ENCODE measurements at places on chromosomes 3 and 15.

DNA sequence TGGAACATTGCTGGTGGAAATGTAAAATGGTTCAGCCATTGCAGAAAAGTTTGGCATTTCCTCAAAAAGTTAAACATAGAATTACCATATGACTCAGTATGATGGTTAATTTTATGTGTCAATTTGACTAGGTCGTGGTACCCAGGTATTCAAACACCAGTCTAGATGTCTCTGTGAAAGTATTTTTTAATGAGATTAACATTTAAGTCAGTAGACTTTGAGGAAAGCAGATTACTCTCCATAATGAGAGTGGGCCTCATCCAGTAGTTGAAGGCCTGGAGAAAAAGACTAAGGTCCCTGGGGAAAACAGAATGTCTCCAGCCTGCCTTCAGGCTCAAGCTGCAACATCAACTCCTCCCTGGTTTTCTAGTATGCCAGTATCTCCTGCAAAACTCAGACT is 42.3 kb upstream of the TMEM87A start:
- DNase-seq, result no peak

- DNase-seq, result no peak
Measured at GRCh38 chr3:114878114-114878839, 268.8 kb downstream of the ZBTB20 start.

GRCh38 chr15:65042776-65043327 is 2.3 kb upstream of the SLC51B start:
- DNase-seq, result peak; percentile 61

GRCh38 chr3:96960661-96961330 is 146.4 kb downstream of the EPHA6 start:
- DNase-seq, result no peak

GRCh38 chr3:189001559-189001958 is 170.2 kb upstream of the TPRG1 start:
- peak; percentile 14 for DNase-seq

- no peak for DNase-seq
Measured at GRCh38 chr15:57969355-57969754, 96.2 kb downstream of the ALDH1A2 start.

GRCh38 chr3:172591876-172592771 is 68.9 kb upstream of the TNFSF10 start:
- no peak for DNase-seq

GRCh38 chr15:89629829-89630228 is 25.4 kb downstream of the KIF7 start:
- no peak for DNase-seq

GRCh38 chr3:148269816-148270215 is 427.9 kb upstream of the AGTR1 start:
- DNase-seq, result no peak

- DNase-seq, result no peak
Measured at GRCh38 chr3:65551945-65552344, 486.8 kb downstream of the MAGI1 start.

DNA sequence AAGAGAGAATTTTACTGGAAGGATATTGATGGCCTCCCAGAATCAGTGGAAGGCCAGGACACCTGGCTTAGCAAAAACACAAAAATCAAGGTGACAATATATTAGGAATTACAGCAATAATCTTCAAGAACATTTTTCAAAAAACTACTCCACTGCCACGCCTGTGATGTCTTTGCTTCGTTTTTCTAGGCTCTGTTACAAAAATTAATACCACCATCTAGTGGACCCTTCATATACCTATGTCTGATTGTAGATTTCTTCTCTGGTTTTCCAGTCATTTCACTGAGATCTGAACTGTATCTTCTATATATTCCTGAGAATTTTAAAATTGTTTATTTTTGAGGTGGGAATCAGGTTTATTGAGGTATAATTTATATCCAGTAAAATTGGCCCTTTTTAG is 5.6 kb upstream of the SLC33A1 start:
- no peak for DNase-seq

GRCh38 chr15:94691169-94691568 is 459.8 kb downstream of the MCTP2 start:
- DNase-seq, result no peak

- DNase-seq, result no peak
Measured at GRCh38 chr15:80885016-80885579, 104.5 kb downstream of the MESD start.

DNA sequence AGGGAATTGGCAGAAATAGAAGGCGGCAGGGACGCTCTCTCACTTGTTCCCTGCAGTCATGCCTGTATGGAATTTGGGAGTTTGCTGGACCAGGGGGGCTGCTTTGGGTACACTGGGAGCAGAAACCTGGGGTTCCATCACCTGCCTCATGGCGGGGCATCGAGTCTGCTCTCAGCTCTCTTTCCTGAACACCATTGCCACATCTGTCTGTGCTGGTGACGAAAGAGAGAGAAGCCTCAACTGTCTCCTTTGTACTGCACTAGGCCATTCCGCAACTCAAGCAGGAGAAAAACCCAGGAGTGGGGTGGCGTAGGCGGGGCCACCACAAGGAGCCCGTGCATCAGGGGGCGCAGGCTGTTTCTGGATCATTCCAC is 14.0 kb downstream of the TMEM158 start:
- DNase-seq, result no peak

GRCh38 chr3:77513542-77513941 is 473.6 kb downstream of the ROBO2 start:
- DNase-seq, result no peak

- no peak for DNase-seq
Measured at GRCh38 chr3:125156456-125156855, 56.1 kb downstream of the SLC12A8 start.

DNA sequence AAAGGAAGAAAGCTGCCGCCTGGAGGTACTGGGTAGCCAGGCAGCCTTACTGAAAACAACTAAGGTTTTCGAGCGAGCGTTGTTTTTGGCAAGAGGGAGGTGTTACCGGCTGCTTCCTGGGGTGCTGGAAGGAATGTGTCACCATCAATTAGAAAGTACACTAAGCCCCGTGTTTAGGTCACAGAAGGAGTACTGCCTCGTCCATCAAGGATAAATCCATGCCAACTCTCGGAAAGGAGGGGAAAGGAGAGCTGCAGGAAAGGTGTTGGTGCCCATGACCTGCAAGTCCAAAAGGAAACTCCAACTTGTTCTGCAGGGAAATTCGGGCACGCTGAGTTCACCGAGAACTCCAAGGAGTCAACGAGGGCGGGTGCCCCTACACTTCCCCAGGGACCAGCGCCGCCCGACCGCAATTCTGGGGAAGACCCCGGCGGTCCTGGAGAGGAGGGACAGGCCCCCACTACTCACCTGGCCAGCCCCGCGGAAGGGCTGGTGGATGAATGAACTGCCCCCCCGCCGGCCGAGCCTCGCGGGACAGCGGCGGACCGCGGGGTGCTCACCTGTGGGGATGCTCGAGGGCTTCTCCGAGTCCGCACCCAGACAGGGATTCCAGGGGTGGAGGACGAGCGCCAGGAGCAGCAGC is 542 bp downstream of the PLOD2 start:
- DNase-seq, result peak; percentile 89
